ENCODE measurements at places on chromosomes 1 and 21.

GRCh38 chr1:101302831-101303511, 66.2 kb downstream of the S1PR1 start:
- no peak for DNase-seq

DNA sequence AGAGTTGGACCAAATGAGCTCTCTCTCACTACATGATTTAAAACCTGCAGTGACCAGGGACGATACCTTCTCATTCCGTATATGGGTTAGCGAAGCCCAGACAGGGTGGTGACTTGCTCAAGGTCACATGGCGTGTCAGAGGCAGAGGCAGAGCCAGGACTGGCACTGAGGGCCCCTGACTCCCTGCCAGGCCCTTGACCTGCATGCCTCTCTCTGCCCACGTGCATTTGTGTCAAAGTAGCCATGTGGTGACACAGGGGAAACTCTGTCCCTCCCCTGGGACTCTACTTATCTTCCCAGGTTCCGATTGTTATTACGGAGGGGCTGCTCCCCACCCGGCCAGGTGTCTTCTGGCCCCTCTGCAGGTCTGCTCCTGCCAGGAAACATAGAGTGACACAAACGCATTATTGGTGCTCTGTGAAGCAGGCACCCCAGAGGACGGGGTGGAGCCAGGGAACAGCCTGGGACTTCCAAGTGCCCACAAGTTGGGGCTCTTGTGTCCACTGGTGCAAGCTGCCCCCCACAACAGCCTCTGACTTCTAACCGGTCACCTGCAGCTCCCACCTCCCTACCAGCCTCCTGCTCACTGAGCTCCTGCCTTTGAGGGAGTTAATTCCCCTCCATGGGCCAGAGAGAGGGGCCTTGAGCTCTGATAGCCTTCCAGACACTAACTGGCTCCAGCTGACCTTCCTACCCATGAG, 7.3 kb upstream of the TINAGL1 start:
- no peak for DNase-seq

DNA sequence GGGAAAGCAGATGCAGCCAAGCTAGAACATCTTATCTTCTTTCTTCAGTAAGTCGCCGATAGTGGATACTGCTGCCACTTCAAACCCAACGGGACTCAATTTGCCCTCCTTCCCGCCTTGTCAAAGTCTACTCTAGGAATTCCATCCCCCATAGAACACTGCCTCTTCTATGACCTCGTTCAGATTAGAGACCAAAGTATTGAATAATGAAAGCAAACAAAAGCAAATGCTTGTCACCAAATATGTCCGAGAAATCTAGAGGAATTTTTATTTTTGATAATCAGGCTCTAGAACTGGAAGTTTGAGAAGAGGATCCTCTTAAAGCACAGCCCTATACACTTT, 853 bp upstream of the RRAGC start:
- no peak for DNase-seq

DNA sequence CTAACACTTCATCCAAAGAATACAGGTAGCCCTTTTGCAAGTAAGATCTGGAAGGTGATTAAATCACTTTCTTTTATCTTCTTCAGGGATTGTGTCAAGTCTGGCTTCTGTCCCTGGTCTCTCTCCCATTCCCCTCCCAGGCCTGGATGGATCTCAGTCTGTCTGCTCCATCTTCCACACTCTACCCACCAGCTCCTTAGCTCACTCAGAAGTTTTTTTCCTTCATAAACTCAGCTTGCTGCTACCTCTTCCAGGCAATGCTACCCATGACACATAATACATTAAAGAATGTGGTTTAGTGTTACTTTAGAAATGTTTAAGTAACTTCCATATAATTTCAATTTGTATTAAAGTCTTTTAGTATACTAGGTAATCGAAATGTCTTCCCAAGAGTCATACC, 133.1 kb downstream of the AKT3 start:
- DNase-seq = no peak
